ENCODE measurements at places on chromosomes 1 and 21.

- no peak for DNase-seq
These were observed 4.2 kb downstream of the LGR6 start for GRCh38 chr1:202197653-202198365.

- no peak for DNase-seq
These were observed 609.1 kb downstream of the PTPRC start for GRCh38 chr1:199247891-199248290.

- no peak for DNase-seq
These were observed 31.7 kb downstream of the AK5 start for GRCh38 chr1:77313491-77313890.

DNA sequence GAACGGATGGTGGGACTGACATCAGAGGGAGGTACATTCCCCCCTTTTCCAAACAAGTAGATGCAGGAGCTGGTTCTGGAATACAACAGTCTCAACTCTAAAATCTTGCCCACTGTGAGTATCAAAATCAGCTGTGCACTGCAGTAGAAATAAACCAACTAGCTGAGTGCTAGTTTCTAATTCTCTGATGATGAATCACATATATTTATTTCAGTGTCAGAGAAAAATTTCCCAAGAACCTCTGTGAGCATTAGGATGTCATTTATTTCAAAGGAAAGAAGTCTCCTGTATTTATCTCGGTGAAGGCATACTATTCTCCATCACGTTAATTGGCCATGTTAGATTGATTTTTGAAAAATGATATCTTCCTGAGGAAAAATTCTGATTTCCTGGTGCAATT is 67.1 kb downstream of the LHX9 start:
- no peak for DNase-seq

GRCh38 chr1:5662086-5662743 is 330.0 kb downstream of the NPHP4 start:
- DNase-seq: no peak

DNA sequence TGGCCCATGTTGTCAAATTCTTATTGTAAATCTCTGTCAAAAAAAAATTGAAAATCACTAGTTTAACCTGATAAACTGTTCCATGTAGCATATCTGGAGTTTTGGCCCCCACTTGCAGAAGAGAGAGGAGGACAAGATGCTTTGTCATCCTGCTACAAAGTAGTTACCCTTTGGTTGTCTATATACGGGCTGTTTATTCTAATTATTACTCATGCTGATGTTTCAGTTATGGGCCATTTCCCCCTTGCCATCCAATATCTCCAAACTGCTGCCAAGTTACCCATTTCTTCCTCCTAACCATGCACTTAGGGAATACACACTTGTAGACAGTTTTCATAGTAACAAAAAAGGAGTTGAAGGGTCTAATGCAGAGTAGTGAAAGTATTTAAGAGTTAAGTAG is 22.6 kb downstream of the STX12 start:
- DNase-seq: no peak

DNA sequence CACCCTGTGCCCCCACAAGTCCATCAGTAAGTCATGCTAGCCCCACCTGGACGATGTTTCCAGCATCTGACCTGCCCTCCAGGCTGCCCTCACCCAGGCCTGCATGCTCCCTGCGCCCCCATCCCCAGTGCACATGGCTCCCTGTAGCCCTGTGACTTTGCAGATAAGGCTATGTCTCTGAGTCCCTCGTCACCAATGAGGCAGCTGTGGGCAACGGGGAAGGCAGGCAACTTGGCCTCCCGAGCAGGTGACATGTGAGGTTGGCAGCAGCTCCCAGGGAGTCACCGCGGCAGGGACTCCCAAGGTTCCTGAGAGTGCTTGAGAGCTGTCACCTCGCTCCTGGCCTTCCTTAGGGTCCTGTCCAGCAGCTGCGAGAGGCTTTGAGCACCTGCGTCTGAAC is 32.4 kb upstream of the AGPAT3 start:
- DNase-seq: no peak

DNA sequence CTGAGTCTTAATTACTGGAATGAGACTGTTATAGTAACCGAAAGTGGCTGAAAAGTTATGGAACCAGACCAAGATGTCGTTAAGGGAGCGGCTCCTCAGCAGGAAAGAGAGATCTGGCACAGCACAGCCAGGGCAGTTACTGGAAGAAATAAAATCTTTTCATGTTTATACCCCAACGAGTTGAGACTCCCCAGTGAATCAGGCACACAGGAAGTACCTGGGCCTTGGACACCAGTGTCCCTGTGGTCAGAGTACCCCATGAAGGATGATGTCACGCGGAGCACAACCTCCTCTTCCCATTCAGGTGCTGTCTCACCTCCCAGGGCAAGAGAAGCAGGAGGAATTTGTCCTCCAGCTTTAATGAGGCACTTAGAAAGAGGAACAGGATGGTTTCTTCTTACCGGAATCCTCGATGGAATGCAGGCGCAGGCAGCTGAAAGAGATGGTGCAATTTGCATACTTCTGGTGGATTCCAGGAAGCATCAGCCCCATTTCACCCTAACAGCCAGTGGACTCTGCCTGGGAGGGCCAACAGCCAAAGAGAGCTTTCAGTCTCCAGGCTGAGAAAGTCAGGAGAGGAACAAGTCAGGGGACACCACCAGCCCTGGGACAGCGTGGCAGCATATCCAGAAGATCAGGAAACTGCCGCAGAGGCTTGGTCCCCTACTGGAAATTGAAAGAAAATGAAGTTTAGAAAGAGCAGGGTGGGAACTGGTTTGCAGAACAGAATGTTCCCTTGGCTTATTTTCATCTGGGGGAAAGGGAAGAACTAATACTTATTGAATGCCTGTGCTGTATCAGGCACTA is 35.9 kb upstream of the CTTNBP2NL start:
- DNase-seq: no peak

GRCh38 chr21:41977034-41977950 is 23.5 kb upstream of the C2CD2 start:
- DNase-seq: no peak

GRCh38 chr1:205531191-205532025 is 26.9 kb downstream of the CDK18 start:
- DNase-seq: no peak

DNA sequence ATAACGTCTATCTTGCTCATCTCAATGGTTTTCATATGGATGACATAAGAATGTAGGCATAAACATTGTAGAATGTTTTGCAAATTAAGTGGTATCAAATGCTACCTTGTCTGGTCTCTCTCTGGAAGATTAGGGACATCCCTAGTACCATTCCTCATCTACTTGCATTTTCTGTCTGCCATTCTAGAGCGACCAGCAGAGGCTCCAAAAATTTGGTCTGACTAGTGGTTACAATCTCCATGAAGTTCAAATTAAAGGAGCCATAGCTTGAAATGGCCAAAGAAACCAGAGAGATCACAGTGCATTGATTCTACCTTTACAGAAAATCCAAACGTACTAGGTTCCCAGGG is 1.1 kb downstream of the CD84 start:
- no peak for DNase-seq

DNA sequence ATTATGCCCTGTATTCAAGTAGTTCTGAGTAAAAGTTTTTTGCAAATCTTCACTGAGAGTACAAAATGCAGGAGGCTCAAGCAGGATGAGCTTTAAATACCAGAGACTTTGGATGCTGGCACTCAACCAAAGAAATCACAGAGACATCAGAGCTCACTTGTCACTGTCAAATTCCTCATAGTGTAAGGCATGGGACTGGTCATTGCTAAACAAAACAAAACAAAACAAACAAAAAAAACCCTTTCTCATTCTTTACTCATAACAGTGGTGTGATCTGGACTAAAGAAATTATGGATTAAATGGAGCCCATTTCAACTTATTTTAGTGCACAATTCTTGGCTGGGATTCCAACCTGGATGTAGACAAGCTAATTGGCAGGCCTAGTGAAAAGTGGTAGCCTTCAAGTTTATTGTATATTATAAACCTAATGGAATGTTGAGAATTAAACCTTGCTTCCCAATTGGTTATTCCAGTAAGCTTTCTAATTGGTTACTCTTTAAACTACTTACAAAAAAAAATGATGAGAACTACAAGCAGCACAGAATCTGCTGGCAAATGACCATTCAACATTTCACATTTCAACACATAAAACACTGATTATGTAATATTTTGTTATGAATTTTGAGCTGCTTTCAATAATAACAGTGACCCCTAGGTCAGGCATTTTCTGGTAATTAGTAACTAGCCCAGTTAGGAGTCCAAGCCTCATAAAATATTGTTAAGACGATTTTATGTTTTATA is 30.6 kb upstream of the NEK7 start:
- no peak for DNase-seq

DNA sequence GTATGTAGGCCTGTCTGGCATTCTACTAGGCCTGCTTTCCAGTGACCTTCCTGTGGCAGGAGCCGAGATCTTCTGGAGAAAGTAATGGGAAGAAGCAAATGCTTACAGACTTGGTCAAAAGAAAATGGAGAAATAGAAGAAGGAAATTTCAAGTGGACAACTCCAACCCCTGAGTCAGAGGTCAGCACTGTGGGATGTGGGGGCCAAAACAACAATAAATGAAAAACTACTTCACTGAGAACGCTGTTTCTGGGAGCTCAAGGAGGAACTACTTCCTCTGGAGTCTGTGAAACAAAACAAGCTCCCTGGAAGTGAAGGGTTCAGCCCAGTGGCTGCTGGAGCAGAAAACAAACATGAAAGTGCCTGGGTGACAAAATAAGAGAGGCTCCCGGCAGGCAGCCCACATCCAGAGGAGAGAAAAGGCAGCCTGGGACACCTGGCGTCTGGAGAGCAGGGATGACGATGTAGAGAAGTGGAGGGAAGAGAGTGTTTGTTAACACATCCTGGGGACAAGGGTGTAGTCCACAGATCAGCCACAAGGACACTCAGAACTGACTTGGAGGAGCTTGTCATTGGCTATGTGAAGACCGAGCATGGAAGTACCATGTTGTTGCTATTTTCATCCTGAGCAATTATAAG is 355.2 kb downstream of the SMYD3 start:
- DNase-seq: no peak

GRCh38 chr1:59390307-59390706 is 93.4 kb downstream of the FGGY start:
- DNase-seq: no peak

DNA sequence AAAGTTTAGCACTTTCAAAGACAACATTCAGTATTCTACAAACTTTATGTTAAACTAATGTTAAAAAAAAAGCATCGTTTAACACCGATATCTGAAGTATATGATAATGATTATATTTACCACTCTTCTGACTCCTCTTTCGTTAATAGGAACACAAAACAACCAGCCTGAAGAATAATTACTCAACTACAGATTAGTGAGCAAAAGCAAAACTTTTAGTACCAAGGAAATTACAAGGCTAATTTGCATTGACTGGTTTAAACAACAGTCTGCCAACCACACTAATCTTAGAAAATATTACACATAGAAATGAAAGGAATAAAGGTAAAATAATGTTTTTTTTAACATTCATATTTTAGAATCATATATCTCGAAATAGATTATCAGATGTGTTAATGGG is 500.7 kb downstream of the LMO4 start:
- no peak for DNase-seq

DNA sequence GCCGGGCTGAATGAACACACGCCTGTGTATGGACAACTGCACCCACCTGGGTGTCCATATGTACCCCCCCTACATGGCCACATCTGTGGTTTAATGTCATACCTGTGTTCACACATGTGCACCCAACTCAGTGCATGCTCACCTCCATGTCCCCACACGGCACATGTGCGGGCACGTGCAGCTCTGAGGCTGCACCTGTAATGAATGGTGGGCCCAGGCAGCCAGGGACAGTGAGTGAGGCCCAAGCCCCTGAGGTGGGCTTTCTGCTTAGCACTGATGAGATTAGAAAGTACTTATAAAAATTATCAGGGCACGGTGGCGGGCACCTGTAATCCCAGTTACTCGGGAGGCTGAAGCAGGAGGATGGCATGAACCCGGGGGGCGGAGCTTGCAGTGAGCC is 42.5 kb upstream of the CSF3R start:
- DNase-seq: no peak

- DNase-seq: no peak
These were observed 340.2 kb upstream of the ADAMTS5 start for GRCh38 chr21:27306791-27307775.

GRCh38 chr1:171743081-171743870 is 1.4 kb upstream of the VAMP4 start:
- DNase-seq: no peak

DNA sequence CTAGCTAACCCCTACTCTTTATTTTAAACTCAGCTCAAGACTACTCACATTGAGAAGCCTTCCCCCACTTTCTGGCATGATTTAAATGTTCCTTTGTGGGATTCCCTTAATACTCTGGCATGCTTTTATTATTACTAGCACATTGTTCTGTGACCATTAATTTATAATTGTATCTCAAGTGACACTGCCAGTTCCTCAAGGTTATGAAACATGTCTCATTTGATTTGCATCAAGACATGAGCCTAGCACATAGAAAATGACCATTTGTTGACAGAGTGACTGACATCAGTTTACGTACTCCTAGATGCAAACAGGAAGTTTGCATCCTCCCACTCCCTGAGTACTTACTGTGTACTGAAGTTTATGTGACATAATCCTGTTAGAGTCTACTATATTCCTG is 15.2 kb downstream of the RGS4 start:
- DNase-seq: no peak

GRCh38 chr1:177044390-177044789 is 120.1 kb downstream of the ASTN1 start:
- no peak for DNase-seq

GRCh38 chr1:20720631-20721091 is 2.9 kb upstream of the KIF17 start:
- no peak for DNase-seq

GRCh38 chr1:25740071-25740470 is 59.9 kb upstream of the SELENON start:
- no peak for DNase-seq

GRCh38 chr1:168032029-168032428 is 95.2 kb upstream of the MPC2 start:
- no peak for DNase-seq

GRCh38 chr1:247530785-247531184 is 5.5 kb downstream of the OR2C3 start:
- no peak for DNase-seq

DNA sequence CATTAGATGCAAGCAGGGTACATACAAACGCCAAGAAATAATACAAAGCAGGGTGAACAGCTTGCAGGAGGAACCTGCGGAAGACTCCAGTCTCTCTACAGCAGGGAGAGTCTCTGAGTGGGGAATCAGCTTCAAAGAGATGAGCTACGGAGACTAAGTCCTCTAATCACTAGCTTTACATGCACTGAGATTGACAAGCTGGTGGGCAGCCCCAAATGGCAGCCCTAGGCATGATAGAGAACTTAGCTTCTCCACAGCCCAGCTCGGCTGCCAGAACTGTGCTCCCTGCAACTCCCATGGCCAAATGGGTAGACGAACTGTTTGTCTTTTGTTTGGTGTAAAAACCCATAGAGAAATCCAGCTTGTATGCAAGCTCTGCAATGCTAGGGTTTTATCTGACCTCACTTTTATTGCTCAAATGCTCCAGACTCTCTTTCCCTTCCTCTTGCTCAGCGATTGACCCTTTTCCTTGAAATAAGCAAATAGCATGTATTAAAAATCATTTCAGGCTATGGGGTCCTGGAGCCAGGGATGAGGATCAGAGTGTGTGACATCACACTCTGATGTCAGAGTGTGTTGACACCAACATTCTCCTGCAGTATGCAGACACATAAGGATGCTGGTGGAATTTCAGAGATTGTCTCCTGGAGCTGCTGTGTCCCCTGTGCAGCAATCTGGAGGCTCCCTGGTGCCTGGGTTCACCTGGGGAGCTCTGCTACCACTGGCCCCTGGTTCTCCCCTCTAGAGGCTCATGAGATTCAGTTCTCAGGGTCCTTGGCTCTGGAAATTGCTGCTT is 238.5 kb downstream of the TTLL7 start:
- DNase-seq: no peak

GRCh38 chr1:210597555-210598134 is 268.9 kb downstream of the HHAT start:
- DNase-seq: no peak

- DNase-seq: no peak
These were observed 106.5 kb upstream of the EDEM3 start for GRCh38 chr1:184860985-184861754.
